GDM1 (cell line): ENCODE measurements at places on chromosomes 3 and 15.

- no peak for DNase-seq
Observed at GRCh38 chr3:109269577-109270275, 46.6 kb downstream of the DPPA2 start.

DNA sequence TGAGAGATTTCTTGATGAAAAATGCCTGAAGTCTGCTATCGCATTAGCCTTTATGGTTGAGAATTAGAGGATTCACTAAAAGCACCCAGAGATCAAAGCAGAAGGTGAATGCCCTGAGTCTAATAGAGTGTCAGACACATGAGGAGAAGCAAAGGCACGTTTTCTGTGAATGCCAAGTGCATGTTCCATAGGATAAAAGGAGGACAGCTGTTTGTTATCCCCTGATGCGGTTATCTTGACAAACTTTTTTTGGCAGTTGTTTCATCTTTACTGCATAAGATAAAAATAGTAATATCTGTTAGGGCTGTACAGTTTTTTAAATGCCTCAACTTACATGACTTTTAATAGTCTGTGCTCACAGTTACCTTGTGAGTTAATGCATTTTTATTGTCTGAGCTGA, 65.3 kb upstream of the CD96 start:
- DNase-seq: no peak

GRCh38 chr3:169699536-169700050, 36.1 kb upstream of the MECOM start:
- no peak for DNase-seq

DNA sequence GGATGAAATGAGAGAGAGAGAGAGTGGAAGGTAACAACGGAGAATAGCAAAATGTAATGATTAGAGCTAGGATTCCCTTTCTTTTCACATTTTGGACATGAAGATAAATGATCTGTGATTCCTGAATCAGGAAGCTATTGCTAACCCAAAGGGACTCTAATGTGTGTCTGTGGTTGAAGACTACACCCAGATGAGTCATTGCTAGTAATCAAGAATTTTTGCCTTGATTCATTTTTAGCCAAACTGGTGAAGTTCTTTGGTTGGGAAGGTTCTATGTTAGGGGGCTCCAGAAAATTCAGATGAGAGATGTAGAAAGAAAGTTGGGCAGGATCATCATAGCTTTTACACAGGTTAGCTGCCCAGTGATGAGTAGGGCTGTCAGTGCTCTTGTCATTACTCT, 116.4 kb downstream of the DUT start:
- no peak for DNase-seq

GRCh38 chr15:85762756-85763127, 32.0 kb downstream of the KLHL25 start:
- DNase-seq: no peak

DNA sequence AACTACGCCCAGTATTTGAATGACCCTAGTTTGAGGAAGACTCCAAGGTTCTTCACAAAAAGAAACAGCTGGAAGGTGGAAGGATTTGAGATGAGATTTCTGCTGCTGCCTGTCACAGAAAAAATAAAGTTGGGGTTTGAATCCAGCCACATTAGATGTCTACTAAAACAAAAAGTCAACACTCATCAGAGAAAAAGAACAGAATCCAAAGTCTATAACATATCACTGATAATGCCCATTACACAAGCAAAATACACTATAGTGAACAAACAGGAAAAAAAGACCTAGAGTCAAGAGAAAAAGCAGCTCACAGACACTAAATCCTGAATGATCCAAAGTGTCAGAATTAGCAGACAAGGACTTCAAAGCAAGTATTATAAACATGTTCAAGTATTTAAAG, 56.0 kb downstream of the RFX7 start:
- no peak for DNase-seq

GRCh38 chr3:136979684-136980083, 21.9 kb downstream of the IL20RB start:
- no peak for DNase-seq
